H7 (cell line): ENCODE measurements at places on chromosomes 12 and 14.

GRCh38 chr12:133145981-133146380 is 15.6 kb downstream of the ZNF10 start:
- DNase-seq = no peak

- no peak for DNase-seq
Observed at GRCh38 chr14:75604979-75605851, 26.8 kb downstream of the FLVCR2 start.

DNA sequence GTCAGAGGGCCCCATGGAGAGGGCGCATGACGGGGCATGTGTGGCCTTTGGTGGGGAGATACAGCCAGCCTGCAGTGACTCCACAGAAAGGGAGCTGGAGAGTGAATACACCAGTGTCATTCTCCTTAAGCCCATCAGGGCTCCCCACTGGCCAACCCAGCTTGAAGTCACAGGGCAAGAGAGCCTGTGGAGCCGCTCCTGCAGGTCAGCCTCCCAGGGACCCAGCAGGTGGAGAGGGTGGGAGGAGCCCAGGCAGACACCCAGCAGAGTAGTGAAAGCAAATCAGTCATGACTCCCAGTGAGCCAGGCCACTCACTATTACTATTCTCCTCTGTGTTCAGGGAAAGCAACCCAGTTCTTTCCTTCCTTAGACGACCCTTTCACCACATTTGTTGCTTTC is 110.0 kb upstream of the CPM start:
- peak; percentile 13 for DNase-seq

GRCh38 chr12:129776977-129777667 is 126.7 kb downstream of the TMEM132D start:
- DNase-seq = no peak

GRCh38 chr14:72780751-72781150 is 113.2 kb downstream of the DPF3 start:
- no peak for DNase-seq

GRCh38 chr14:74871819-74872218 is 4.1 kb downstream of the PROX2 start:
- no peak for DNase-seq

GRCh38 chr12:6618483-6619225 is 11.5 kb upstream of the CHD4 start:
- no peak for DNase-seq

- no peak for DNase-seq
Observed at GRCh38 chr12:55132816-55133215, 6.6 kb downstream of the OR9K2 start.

DNA sequence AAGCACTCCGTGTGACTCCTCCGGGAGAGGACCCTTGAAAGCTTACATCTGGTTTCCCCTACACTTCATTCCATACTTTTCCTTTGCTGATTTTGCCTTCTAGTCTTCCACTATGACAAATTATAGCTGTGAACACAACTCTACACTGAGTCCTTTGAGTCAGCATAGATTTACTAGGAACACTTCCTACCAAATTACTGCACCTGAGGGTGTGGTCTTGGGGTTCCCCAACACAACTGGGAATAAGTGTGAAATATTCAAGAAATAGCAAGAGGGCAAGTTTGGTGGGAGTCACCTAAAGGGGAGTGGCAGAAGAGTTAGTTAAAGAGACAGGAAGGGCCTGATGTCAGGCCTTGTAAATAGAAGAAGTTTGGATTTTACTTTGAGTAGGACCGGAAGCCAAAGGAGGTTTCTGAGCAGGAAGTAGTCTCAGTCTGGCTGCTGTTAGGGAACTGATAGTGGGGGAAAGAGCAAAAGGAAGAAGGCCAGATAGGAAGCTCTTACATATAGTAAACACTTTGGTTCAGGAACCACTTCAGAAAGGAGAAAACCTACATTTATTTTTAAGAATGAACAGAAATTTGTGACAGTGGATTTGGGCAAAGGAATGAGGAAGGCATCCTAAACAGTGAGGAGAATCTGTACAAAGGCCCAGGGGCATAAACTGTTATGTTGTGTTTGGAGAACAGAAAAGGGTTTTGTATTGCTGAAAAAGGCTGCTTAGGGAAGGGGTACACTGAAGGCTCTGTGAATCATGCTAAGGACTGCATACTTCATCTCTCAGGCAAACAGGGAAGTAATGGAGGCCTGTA is 14.2 kb downstream of the SEL1L start:
- no peak for DNase-seq

- no peak for DNase-seq
Observed at GRCh38 chr12:26029736-26030022, 71.2 kb downstream of the RASSF8 start.

DNA sequence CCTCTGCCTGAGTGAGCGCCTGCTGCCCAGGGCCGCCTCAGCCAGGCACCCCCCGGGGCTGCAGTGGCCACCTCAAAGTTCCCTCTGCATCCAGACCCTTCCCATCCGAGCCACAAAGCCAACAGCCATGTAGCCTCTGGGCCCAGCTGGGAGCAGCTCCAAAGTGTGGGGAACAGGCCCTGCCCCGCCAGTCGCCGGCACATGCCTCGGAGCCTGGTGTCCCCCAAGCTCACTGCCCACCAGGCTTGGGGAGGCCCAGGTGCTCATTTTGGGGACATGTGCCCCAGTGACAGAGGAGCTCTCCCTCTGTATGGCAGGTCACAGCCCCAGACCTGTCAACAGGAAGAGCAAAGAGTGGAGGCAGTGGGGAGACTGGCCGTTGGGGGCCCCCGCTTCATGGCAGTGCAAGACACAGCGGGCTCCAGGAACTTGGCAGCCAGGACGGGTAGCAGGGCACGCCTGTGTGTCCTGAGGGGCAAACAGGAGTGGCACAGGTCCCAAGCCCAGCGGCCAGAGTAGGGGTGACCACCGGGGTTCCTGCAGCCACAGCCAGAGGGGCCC is 29.9 kb downstream of the JAG2 start:
- DNase-seq = peak; percentile 55

DNA sequence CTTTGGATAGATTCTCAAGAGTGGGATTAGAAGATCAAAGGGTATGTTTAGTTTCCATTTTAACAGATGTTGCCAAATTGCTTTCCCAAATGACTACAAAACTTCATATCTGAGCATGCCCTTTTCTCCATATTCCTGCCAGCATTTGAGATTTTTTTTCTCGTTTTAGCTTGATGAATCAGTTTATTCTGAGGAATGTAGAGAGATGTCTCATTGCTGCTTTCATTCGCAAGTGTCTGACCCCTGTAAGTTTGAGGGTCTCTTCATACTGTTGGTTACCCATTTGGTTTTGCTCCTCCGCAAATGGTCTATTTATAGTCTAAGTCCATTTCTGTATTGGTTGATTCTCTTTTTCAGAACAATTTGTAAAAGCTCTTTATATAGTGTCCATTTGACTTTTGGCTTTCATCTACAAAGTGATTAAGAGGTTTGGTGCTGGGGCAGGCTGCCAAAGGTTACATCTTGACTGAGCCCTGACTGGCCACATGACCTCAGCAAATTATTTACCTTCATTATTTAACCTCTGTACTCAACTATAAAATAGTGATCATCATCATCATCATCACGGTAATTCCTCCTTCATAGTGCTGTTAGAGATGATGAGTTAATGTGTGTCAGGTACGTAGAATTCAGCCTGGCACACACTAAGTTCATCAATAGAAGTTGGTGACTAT is 33.6 kb downstream of the HCAR2 start:
- no peak for DNase-seq

- DNase-seq = peak; percentile 86
Observed at GRCh38 chr12:106223485-106224354, 24.1 kb downstream of the CKAP4 start.

DNA sequence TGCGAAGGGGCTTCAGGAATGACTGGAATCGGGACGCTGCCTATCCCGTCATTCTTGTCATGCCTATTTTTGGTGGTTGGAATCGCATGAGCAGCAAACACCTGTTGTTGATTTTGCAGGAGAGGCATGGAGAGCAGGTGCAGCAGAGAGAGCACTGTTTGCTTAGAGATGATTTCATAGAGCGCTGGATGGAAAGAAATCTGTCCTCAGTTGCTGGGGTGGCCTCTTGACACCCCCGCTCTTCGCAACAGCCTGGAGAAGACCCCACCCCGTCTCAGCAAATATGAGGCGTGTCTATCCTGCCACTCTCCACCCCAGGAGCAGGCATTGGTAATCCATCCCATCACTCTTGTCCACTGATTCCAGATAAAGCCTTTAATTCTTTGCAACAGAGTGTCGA is 19.3 kb upstream of the NCOR2 start:
- DNase-seq = no peak

DNA sequence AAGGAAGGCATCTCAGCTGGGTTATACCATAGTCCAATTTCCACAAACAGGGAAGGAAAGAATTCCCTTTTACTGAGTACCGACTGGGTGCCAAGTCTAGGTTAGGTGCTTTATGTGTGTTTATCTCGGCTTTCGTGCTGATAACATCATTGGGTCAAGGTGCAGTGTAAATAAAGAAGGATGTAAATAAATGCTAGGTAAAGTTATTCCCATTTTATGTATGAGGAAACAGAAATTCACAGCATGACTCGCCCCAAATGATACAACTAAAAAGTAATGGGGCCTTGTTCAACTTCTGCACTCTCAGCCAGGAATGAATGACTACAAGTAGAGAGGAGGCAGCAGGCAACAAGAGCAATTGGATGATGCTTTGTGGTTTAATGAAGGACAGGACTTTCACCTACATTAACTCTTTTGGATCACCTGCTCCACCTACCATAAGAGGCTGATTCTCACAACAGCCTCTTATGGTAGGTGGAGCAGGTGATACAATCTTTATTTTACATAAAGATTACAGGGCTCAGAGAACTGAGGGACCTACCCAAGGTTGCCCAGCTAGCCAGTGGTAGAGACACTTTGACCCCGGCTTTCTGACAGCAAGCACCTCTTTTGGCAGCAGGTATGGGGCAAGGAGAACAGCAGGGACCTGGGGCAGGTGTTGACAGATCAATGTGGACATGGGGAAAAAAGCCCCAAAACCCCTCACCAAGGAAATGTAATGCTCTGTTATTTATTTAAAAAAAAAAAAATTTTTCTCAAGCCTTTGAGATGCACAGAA is 213.4 kb upstream of the NUDT4 start:
- no peak for DNase-seq

GRCh38 chr12:102204025-102204424 is 6.4 kb upstream of the PMCH start:
- no peak for DNase-seq

- no peak for DNase-seq
Observed at GRCh38 chr14:55128386-55129085, 516 bp upstream of the LGALS3 start.

- DNase-seq = no peak
Observed at GRCh38 chr12:58298803-58299202, 357.4 kb downstream of the ATP23 start.

DNA sequence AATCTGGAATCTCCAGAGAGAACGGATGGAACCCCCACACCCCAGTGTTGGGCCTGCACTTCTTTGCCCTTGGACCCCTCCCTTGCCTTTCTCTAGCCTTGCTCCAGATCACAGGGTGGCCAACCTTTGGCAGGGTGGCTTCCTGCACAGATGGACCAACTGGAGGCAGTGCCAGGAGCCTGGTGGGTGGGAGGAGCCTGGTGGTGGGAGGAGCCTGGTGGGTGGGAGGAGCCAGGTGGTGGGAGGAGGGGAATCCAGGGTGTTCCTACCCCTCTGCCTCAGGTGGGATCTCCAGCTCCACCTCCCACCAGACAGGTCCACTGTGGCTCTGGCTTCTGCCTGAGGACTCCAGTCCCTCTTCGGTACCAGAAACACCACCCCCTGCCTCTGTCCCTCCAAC is 15.0 kb upstream of the ORAI1 start:
- peak; percentile 93 for DNase-seq

GRCh38 chr14:52351233-52352060 is 37.3 kb downstream of the PTGER2 start:
- no peak for DNase-seq

GRCh38 chr14:61177279-61178225 is 103.6 kb downstream of the TMEM30B start:
- no peak for DNase-seq

- no peak for DNase-seq
Observed at GRCh38 chr14:99791476-99792209, 1.6 kb upstream of the EML1 start.

- DNase-seq = no peak
Observed at GRCh38 chr14:71388862-71389261, 481.6 kb downstream of the PCNX1 start.

DNA sequence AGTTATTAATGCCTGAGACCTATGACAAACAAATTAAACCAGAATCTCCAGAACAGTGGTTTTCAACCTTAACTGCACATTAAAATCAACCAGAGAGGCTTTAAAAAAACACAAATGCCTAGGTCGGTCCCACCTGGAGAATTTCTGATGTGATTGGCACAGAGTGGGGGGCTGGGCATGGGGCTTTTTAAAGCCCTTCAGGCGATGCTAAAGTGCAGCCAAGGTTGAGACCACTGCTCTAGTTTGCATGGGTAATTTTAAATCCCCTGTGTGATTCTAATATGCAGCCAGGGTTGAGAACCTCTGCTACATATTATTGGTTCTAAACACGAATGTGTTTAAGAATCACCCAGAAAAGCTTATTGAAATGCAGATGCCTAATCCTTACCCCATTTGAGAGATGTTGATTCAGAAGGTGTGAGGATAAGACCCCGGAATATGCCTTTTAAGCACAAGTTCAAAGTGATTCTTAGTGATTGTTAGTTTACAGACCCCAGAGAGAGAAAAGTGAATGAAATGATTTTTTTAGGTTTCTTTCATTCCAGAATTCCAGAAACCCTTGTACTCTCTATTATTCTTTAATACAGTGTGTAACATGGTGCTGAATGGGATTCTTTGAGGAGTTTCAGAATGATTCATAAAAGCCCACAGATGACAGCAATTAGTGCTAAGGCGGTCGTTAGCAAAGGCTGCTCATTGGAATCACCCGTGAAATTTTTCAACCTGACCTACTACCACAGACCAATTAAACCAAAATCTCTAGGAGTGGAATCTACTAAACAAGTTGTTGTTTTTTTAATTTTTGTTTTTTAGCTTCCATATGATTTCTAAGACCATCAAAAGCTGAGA is 44.9 kb downstream of the LIN7A start:
- DNase-seq = peak; percentile 2

- no peak for DNase-seq
Observed at GRCh38 chr12:59453475-59453874, 142.4 kb upstream of the SLC16A7 start.

DNA sequence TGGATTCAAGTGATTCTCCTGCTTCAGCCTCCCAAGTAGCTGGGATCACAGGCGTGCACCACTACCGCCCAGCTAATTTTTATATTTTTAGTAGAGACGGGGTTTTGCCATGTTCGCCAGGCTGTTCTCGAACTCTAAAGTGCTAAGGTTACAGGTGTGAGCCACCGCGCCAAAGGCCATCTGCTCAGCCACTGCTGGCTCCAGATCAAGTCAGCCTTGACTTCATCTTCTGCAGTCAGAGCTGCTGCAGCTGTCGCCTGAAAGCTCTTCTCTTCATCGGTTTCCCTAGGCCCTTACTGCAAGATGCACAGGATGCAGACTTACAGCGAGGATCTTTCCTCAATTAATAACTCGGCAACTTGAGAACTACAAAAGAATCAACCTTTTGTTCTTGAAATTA is 66.8 kb downstream of the CLIP1 start:
- no peak for DNase-seq

GRCh38 chr12:12200363-12200762 is 66.5 kb downstream of the LRP6 start:
- no peak for DNase-seq

- DNase-seq = no peak
Observed at GRCh38 chr12:132651444-132652100, 33.0 kb downstream of the P2RX2 start.
